Activated CD4-positive, alpha-beta T cell treated with anti-CD3 and anti-CD28 coated beads for 36 hours (primary cell): ENCODE measurements at places on chromosomes 4 and X.
A peak's percentile ranks its signal among the peaks of the same experiment; 100 is the strongest.

DNA sequence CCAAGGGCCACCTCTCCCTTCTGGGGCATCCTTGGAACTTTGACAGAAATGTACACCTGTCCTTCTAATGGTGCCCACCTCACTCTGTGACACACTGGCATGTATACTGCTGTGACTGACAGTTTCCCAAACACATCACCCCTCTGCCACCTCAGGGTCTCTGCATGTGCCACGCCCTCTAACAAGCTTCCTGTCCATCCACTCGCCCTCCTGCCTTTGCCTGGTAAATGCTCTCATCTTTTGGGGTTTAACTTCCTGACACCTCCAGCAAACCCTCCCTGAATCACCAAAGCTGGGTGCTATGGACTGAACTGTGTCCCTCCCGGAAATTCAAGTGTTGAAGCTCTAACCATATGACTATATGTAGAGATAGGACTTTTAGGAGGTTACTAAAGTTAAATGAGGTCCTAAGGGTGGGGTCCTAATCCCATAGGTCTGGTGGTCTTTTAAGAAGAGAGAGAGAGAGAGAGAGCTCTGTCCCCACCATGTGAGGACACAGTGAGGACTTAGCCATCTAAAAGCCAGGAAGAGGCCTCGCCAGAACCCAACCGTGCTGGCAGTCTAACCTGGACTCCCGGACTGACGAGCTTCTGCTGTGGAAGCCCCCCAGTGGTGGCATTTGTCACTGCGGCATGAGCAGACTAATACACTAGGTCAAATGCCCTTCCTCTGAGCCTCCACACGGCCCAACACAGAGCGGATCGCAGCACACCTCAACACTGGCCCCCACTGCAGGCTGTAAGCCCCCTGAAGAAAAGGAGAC lies 95.6 kb downstream of the AFAP1 start:
- peak; percentile 83 for DNase-seq

- peak; percentile 28 for DNase-seq
These were observed 189.6 kb downstream of the BCOR start for GRCh38 chrX:39907964-39908661.

DNA sequence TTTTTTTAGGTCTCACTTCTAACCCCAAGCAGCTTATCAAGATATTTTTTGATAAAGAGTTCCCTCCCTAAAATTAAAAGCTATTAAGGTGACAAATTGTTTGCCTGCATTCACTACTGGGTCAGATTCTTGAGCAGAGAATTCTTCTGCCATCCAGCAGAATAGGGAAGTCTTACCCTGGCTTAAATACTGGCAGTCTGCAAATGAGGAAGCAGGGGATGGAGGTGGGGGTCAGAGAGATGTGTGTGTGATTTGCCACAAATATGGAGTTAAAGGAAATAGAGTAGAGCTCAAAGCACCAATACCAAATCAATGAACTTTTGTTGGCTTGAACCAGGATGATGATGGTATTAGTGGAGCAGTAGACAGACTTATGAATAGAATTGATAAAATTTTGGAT lies 122.2 kb downstream of the ANXA5 start:
- no peak for DNase-seq

DNA sequence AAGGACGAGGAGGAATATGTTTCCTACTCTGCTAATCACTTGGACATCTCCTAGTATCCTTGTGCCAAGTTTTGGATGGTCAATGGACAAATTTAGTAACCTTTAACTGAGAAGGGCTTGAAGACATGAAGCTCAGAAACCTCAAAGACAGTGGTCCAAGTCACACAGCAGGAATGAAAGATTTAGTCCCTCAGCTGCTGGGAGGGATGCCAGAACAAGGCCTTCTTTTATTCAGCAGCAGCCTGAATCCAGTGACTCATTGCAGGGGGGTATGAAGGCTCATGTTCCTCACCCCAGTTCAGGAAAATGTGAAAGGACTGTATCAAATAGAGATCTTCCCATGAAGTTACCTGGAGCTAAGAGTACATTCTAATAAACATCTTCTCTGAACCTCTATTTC lies 214.9 kb upstream of the UGT8 start:
- DNase-seq = no peak

DNA sequence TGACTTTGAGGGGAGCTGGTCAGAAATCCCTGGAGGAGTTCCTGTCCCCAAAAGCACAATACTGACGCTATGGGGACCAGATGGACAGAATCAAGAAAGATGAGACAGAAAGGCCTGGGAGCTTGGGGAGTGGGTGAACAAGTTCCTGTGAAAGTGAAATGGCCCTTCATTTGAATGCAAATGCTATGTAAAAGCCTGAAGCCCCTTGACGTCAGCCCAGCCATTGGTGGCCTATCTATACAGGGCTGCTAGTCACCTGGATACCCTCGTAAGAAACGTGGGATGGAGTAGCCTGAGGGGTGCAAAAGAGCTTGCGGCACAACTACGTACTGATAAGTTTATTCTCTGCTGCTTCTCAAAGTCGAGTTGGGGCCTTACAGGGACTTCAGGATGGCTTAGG lies at the start of gene CDX4:
TSS of gene CDX4 (plus strand) at position 223 of the 400 bp plus-strand sequence. CDS start 201 bp downstream, outside the sequence.
- DNase-seq = no peak

- DNase-seq = no peak
These were observed 2.1 kb upstream of the ZMYM3 start for GRCh38 chrX:71256051-71256450.

- peak; percentile 37 for DNase-seq
These were observed 12.7 kb downstream of the GAB3 start for GRCh38 chrX:154738011-154738738.

DNA sequence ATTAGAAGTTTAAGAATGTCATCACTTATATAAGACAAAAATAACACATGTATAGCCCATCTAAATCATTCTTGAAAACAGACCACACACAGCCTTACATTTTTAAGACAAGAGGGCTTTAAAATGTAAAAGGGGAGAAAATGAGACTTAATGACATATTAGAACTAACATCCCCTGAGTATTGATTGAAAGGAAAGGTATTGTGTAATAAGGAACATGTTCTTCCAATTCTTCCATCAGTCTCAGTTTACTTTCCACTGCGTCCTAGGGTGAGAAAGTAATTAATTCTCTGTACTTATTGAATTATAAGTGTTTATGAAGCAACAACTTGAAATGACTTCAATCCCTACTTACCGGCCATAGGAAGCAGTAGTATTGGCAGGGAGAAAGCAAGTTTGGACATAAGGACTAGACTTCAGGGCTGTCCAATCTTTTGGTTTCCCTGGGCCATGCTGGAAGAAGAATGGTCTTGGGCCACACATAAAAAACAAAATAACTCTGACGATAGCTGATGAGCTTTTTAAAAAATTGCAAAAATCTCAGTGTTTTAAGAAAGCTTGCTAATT lies 202.7 kb upstream of the SPRY1 start:
- DNase-seq = no peak

DNA sequence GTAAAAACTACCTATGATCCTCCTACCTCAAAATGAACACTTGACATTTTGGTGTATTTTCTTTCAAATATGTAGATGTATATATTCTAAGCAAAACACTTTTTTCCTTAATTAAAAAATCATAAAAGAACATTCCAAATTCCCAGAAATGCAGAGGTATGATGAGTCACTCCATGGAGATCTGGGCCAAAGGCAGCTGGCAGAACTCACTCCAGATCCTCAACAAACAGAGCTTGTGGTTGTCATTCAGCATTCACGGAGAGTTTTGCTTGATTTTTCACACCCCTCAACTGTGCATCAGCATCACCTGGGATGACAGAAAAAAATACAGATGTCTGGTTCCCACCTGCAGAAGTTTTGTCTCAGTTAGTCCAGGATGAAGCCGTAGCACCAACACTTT lies 144.6 kb downstream of the KIT start:
- no peak for DNase-seq

GRCh38 chrX:74924449-74925224 lies 615 bp downstream of the NEXMIF start:
- peak; percentile 60 for DNase-seq

DNA sequence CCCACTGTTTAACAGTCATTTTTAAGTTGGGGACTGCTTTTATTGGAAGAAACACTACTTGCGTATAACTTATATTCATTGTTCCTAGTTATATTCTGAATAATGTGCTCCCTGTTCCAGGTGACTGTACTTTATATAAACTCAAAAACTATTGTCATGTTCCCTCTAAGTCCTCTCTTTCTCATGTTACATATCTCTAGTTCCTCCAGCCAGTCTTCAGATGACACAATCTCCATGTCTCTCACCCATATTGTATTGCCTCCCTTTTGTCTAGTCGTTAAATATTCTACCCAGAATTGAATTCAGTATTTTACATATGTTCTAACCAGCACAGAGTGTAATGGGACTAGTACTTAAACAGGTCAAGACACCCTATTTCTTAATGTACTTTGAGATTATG lies 5.3 kb downstream of the VAMP7 start:
- DNase-seq = no peak

GRCh38 chr4:106264331-106264728 lies 51.7 kb downstream of the TBCK start:
- no peak for DNase-seq

- DNase-seq = peak; percentile 4
These were observed 279.0 kb upstream of the VCX3A start for GRCh38 chrX:6813836-6814370.

GRCh38 chr4:132101526-132101925 lies 1047.6 kb upstream of the PCDH10 start:
- no peak for DNase-seq

DNA sequence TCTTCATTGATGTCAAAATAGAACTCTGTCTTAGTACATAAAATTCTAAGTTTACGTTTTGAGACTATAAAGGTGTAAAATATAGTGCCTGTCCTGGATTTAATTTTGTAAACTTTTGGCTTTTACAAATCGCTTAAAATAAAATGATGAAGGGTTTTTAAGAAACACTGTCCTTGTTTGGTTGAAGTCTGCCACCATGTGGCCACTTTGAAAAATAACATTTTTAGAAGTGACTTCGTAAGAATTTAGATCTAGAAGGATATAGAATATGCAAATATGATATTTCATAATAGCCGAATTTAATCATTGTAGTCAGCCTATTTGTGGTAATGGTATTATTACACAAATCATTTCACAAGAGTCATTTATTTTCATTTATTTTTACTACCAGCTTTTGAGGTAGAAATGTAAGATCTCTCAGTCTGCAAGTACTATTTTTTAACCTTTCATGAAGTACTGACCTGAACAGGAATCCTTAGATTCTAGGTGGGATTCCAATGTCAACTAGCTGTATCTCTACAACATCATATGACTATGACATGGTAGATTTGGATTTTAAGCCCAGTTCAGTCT lies 31.0 kb upstream of the FAT4 start:
- DNase-seq = peak; percentile 16

- no peak for DNase-seq
These were observed 105.9 kb downstream of the SH3RF1 start for GRCh38 chr4:169164669-169165415.

DNA sequence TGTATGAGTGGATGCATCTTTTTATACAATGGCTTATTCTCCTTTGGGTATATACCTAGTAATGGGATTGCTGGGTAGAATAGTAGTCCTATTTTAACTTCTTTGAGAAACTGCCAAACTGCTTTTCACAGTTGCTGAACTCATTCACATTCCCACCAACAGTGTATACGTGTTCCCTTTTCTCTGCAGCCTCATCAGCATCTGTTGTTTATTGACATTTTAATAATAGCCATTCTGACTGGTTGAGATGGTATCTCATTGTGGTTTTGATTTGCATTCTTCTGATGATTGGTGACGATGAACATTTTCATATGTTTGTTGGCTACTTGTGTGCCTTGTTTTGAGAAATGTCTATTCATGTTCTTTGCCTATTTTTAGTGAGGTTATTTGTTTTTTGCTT lies 687.0 kb upstream of the EPHA5 start:
- DNase-seq = no peak

GRCh38 chrX:53287493-53288138 lies 6.2 kb upstream of the IQSEC2 start:
- DNase-seq = peak; percentile 39

DNA sequence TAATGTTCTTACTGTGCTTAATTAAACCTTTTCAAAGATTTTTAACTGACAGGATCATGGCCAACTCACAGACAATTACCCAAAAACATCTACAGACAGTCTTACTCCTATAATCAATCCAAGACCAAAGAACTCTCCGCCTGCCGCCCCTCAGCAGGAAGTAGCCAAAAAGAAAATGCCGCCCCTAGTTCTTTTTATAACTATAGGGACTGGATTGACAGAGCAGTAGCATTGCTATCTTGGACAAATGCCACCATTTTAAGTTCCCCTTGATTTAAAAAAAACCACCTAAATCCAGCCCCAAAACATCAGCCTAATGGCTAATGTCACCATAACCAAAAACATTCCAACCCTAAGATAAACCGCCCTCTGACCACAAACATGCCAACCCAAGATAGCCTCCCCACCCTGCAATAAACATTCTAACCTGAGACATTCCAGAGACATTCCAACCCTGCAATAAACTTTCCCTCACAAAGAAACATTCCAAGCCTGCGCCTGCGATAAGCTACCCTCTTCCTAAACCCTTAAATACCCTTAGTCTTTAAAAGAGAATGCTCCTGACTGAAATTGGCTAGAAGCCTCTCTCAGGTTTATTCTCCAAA lies 77.0 kb downstream of the COQ2 start:
- no peak for DNase-seq

- no peak for DNase-seq
These were observed 25.2 kb upstream of the ADD1 start for GRCh38 chr4:2818351-2818939.

DNA sequence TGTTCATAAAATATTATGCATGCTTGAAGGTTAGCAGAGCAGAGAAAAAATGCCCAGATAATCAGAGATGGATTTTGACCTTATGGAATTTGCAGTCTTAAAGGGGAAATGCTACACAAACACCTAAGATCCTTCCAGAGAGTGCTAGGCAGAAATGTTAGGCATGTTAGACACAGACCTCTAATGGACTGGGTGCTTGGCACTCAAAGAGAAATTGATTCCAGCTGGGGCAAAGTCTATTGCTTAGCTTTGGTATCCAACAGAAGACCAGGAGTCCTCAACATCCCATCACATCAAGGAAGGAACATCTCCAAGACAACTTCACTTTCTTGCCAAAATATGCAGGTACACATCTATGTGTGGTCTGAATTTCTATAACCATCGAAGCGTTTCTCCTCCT lies 32.2 kb upstream of the PPARGC1A start:
- DNase-seq = no peak

DNA sequence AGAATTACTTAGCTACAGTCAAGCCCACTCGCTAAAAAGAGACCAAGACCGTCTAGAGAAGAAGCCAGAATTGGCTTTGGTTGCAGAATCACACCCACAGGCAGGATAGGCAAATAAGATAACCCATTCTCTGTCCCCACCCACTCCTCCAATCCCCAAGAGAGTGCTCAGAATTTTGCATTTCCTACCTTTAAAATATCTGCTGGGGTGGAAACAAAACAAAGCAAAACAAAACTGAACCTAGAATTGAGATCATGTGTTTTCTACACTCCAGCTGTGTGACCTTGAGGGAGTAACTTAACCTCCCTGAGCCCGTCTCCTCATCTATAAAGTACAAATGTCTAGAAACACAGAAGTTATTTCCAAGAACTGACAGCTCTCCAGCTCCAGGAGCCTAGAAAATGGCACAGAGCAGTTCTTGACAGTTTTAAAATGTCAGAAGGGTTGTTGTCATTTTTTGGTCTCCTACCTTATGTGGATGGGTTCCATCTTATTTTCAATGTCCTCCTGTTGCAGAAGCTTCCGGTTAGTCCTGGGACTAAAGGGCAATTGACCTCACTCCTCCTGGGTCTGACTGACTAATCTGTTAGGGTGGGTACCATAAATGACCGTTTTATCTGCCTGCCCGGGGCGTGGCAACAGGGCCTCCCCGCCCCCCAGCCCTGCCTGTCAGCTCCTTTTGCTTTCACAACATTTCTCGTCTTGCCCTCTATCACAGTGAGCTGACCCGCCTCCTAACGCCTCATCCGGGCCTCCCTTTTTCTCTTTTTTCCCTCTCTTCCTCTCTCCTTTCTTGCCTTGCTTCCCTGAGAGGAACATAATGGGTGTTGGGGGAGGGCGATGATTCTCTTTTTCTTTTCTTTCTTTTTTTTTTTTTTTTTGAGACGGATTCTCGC lies 114.0 kb downstream of the RBM47 start:
- DNase-seq = peak; percentile 28
